ENCODE measurements at places on chromosomes 1 and 21.

DNA sequence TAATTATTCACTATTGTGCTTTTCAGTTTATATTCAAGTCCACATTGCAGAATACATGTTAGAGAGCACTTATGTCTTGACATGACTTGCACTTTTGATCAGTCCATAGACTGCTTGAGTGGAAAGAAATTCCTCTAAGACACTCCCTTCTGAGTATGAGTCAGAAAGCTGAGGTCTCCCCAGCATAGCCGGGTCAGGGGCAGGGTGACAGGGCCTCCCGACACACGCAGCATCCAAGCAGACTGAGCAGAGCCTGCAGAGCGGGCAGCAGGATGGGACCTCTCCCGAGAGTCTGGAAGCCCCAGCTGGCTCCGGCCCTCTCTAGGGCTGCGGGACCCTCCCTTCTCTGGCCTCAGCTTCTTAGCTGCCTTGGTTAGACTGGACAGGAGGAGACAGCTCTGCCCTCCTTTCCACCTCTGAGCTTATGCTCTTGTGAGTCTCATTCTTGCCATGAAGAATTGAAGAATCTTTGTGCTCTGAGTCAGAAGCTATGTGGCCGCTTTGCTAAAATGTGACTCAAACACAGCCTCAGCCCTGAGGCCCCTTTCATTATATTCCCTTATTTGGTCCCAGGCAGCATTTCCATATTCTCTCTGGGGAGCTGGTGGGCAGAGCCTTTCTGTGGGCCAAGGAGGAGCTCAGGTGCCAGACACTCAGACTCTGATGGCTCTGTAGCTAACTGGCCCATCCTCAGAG lies 11.2 kb upstream of the CAPN2 start:
- peak; percentile 66 for DNase-seq

- no peak for DNase-seq
Measured at GRCh38 chr1:2632051-2632430, 775 bp downstream of the MMEL1 start.

GRCh38 chr1:17156108-17156507 lies 36.9 kb upstream of the PADI2 start:
- no peak for DNase-seq

- peak; percentile 80 for DNase-seq
Measured at GRCh38 chr1:39901714-39902459, at the start of gene MYCL. Gene MYCL (minus strand): TSS chr1:39901917. CDS start chr1:39901434, 483 bp downstream.

- no peak for DNase-seq
Measured at GRCh38 chr1:220511785-220512184, 16.2 kb upstream of the MARK1 start.

DNA sequence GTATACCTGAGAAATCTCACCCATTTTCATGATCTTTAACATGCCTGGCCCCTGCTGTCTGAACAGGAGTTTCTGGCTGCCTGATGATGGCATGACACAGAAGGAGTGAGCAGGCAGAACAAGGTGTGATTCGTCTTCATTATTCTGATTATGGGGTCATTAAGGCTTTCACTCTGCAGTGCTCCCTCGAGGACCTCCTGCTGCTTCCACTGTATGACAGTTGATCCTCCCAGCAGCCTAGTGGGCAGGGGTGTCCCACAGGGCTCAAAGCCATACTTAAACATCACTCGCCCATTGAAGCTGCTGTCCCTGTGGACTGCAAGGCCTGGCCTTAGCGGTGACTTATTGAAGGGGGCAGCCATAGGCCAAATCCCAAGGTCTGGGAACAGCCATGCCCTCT lies 12.7 kb upstream of the PARS2 start:
- no peak for DNase-seq

DNA sequence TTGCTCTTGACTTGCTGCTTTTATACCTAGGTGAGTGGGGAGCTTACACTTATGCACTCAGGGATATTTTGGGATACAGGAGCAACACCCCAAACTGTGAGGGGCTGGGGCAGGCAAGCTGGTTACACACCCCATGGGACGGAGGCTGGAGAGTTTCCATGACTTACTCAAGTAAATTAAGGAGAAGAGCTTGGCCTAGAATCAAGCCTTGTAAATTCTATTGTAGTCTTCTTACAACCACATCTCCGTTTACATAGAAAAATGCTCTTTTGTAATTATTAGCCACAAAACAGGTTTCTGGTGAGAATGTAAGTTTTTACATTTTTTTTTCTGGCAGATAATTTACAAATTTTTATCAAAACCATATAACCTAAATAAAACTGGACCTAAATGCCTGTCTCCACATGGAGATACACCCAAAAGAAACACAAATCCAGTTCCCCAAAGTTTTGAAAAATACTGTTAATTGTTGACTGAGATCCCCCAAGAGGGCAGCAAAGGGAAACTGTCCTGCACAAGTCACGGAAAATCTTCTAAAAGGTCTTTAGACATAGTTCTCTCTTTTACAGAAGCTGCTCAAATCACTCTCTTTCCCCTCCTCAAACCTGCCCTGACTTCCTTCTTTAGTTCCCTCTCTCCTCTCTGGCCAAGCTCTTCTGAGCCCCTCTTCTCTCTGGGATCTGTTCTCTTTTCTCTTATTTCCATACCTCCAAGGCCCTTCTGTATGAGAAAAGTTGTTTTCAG lies 134.0 kb downstream of the HIVEP3 start:
- DNase-seq = no peak

DNA sequence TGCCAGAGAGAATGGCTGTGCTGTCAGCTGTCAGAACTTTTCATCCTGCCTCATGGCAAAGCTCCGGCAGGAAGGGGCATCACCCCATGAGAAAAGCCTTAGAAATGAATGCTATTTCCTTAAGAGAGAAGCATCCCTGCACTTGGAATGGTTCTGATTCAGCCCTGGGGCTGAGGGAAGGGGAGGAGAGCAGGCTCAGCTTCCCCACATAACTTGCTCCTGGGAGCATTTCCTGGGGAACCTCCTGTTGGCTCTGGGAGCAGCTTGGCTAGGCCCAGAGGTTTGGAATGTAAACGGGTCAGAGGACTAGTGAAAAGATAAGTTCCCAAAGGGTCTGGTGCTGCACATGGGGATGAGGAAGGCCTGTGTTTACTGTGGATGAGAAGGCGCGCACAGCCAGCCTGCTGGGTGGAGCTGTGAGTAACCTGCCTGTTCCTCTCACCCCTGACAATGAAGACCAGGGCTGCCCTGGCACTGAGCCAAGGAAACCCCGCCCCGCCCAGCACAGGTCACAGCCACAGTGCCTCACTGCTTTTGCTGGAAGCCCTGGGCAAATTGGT lies 5.0 kb downstream of the PRELP start:
- DNase-seq = no peak

DNA sequence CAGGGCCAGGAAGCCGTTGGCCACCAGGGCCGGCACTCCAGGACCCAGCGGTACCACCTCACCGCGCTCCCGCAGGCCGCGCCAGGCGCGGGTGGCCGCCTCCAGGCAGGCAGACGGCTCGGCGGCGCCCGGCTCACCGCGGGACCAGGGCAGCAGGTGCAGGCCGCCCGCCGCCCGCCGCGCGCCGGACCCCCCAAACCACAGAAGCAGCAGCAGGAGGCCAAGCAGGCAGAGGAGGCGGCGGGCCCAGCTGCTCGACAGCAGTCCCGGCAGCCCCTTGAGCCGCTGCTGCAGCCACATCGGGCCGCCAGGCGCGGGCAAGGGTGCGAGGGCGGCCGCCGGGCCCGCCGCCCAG lies 312 bp downstream of the KIAA2013 start:
- no peak for DNase-seq

DNA sequence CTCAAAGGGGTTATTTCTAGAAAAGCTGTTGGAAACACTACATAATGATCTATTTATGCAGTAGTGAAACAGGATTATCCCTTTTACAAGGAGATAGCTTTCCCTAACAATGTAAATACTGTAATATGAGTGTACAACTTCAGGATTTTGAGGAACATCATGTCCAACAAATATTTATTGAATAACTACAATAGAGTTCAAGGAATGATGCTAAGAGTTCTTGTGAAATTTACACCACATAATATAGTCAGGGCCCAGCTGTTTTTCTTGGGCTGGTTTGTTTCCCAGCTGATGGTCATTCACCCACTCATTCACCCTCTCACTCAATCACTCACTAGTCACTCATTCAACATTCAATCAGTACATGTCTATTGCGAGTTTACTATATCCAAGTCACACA lies 12.3 kb upstream of the LYPLAL1 start:
- no peak for DNase-seq

DNA sequence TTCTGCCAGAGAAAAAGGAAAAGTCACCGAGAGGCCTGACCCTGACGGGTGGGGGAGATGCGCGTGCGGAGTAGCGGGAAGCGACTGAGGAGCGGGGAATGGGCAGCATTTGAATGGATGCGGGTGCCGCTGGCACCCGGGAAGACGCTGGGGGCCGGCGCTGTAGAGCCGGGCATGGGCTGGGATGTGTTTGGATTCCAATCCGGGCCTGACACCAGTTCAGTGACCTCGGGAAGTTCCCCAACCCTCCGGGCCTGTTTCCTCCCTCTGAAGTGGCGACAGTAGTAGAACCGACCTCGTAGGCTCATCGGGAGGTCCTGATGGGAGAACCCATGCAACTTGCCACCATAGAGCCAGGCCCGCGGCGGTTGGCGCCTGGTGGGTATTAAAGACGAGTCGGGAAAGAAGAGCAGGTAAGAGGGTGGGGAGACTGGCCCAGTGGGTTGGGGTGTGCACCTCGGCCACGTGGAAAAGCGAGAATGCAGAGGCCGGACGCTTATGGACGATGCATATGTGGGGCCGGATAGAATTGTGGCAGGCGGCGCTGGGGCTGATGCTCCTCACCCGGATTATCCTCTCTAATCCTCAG lies 642 bp upstream of the SLC16A1 start:
- DNase-seq = peak; percentile 50

GRCh38 chr21:36229181-36229580 lies 72.6 kb downstream of the DOP1B start:
- DNase-seq = peak; percentile 34

DNA sequence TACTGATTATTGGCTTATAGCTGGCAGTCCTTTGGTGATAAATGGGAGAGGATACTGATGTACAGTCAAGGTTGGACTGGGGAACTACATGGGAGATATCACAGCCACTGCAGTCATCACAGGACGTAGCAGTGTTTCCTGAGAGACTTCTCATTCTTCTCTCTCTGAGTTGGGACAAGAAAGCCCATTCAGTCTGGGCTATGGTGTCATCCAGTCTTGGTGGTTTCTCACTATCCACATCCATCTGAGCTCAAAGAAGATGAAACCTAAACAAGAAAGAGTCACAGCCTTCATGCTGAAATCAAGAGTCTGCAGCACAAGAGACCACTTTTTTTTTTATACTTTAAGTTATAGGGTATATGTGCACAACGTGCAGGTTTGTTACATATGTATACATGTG lies 12.8 kb upstream of the CD53 start:
- no peak for DNase-seq

GRCh38 chr1:89553157-89553556 lies 28.5 kb downstream of the LRRC8B start:
- DNase-seq = no peak

- DNase-seq = no peak
Measured at GRCh38 chr1:245007852-245008251, 143.5 kb upstream of the HNRNPU start.

DNA sequence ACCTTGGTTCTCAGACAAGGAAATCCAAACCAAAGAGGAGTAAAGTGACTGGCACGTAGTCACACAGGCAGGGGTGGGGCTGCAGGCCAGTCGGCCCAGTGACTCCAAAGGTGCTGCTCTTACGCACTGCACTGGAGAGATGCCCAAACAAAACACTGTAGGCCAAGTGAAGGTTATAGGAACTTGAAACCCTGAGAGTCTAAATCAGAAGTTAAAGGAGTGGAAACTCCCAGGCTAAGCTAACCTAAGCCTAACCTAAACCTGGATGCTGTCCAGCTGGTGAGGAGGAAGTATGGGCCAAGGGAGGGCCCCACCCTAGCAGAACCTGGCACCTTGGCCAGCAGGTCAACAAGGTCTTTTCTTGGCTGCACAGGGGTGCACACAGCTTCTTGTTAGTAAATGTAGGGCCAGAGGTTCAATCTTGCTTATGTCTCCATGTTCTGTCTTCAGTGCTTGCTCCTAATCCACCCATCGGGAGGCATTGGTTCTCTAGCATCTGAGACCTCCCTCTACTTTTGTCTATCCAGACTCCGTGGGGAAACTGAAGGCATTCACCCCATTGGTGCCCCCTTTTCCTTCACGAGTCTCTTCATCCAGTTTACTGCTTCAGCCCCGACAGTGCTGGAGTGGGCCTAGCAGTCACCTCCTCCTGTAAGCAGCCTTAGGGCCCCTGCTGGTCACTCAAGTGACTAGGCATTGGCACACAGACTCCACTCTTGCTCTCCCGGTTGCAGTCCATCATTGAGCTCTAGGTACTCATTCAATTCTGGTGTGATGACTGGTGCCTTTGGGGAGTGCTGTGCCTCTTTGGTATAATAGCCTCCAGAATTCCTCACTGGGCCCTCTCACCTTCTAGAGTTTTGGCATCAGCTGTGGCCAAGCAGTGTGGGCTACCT lies 12.9 kb upstream of the TMEM125 start:
- DNase-seq = no peak

- DNase-seq = no peak
Measured at GRCh38 chr21:35954066-35954465, 106.3 kb downstream of the SETD4 start.

DNA sequence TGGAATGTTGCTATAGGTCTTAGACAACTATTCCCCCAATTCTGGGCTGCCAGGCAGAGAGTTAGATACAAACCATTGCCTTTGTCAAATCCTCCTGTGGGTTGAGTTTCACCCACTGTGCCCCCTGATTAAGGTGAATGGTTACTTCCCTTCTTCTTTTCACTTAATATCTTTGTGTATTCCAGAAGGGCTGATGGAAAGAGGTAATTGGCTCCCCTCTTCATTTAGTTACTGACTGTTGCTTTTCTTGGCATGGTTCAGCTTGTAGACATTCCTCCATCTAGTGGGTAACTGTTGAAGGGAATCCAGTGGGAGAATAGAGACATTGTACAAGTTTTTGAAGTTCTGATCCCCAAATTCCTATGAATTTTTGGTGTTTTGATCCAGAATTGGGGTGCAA lies 43.8 kb upstream of the MACF1 start:
- DNase-seq = no peak

- DNase-seq = no peak
Measured at GRCh38 chr1:115797486-115797885, 29.0 kb upstream of the CASQ2 start.

- DNase-seq = no peak
Measured at GRCh38 chr1:183674339-183674738, 21.2 kb upstream of the APOBEC4 start.

- no peak for DNase-seq
Measured at GRCh38 chr1:224770336-224770693, 154.2 kb downstream of the CNIH3 start.
